ENCODE measurements at places on chromosomes 3 and 15. TPM values are rescaled to one million over a fixed set of nuclear protein-coding genes. Genes with fewer than 3 reads are reported as not detected.

Gene GOLGA8M
- not detected for total RNA-seq

Gene PTH1R
- total RNA-seq: not detected

Gene IGF2BP2
- 40.1 TPM for total RNA-seq

Gene ZDHHC23
- 3.3 TPM for total RNA-seq

Gene RTP1
- total RNA-seq: not detected

Gene SOX14
- total RNA-seq: not detected

Gene SCAANT1
- not detected for total RNA-seq

Gene CCDC33
- total RNA-seq: not detected

Gene CFAP100
- not detected for total RNA-seq

Measured in fibroblast of the aortic adventitia (primary cell).